ENCODE measurements at places on chromosomes 5 and 9.

DNA sequence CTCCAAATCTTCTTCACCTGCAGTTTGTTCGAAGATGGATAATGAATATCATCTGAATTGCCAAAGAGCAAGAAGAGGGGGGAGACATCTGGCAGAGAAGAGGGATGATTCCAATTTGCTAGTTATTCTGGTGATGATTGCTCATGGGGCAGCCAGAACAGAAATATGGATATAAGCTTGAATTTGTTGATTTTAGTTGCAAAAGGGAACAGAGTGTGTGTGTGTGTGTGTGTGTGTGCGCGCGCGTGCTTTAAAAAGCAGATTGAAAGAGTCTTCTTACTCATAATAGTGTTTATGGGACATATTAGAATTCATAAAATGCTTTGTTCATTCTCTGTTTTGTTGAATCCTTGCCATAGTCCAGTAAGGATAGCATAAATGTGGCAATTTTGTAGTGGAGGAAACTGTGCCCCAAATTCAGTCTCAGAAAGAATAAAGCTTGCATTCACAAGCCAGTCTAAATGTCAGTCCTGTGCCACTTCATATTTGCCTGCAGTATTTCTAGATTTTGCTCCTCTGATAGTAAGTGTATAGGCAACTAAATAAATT is 436.3 kb upstream of the KLF4 start:
- DNase-seq = no peak

- no peak for DNase-seq
Observed at GRCh38 chr5:157350939-157351801, 85.2 kb downstream of the CYFIP2 start.

- no peak for DNase-seq
Observed at GRCh38 chr5:76351577-76351976, 51.5 kb upstream of the IQGAP2 start.

- DNase-seq = no peak
Observed at GRCh38 chr5:115429345-115429940, 115.1 kb downstream of the FEM1C start.

GRCh38 chr5:53364061-53364460 is 116.4 kb upstream of the FST start:
- DNase-seq = no peak

DNA sequence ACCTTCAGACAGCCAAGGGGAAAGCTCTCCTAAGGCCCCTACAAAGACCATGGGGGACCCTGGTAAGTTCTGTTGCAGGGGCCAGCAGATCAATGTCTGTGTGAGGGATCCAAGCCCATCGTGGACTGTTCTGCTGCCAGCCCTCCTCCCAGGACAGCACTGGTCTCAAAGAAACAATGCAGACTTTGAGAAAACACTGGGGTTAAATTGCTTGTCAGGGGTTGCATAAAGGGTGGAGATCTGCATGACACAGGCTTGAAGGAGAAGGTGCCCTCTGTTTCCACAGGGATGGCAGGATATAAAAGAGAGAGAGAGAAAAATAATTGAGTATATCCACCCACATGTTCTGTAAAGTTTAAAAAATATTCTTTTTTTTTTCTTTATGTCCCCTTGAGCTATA is 157.6 kb upstream of the TBC1D2 start:
- no peak for DNase-seq

GRCh38 chr9:5478206-5478605 is 27.9 kb downstream of the CD274 start:
- no peak for DNase-seq

- DNase-seq = no peak
Observed at GRCh38 chr5:85647349-85648127, 970.2 kb upstream of the COX7C start.

DNA sequence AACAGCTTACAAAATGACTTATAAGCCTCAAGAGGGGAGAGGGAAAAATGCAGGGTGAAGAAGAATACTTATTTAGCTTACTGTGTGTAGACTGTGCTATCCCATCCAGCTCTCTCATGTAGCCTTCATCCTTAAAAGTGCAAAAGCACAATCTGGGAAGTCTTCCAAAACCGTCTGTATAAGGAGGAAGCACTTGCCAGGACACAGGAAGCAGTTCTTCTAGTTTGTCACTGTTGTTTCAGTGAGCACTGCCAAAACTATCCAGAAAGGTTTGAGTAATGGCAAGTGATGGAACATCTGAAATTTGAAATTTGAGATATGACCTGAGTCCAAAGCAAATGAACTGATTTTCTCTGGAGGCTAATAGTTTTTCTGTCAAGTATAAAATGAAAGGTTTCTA is 140.8 kb upstream of the ISL1 start:
- no peak for DNase-seq

- no peak for DNase-seq
Observed at GRCh38 chr9:127098916-127099553, 23.4 kb downstream of the ANGPTL2 start.

DNA sequence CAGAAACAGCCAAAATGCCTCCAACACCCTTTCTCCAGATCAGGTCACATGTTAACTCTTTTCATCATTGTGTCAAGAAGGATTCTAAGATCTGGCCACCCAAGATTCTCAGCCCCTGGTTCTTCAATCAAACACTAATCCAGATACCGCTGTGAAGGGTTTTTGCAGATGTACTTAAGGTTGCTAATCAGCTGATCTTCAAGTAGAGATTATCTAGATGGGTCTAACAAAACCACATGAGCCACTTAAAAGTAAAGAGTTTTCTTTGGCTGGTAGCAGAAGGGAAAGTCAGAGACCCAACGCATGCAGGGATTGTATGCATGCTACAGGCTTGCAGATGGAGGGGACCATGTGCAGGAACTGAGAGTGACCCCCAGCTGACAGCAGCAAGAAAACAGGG is 267.9 kb downstream of the CDK5RAP2 start:
- no peak for DNase-seq

All from fibroblast of the conjunctiva (primary cell).